Endodermal cell (in vitro differentiated cells): ENCODE measurements at places on chromosomes 12 and 14. TPM values are rescaled to one million over a fixed set of nuclear protein-coding genes. Genes with fewer than 3 reads are reported as not detected.

DNA sequence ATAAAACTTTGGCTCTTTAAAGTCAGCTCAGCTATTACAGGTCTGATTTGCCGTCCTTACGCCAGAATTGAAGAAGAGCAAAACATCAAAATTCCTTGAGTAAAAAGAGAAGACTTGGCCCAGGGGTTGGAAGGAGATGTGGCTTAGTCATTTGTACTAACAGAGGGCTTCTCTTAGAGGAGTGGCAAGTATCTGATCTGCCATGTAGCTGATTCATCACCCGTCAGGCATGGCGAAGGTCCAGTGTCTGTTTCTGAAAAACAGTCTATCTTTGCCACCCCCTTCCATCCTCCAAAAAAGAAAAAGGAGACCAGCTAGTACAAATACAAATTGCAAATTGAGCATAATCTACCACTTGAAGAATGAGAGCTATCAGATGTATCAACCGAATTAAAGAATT lies 91.9 kb downstream of the RAD52 start:
- DNase-seq: no peak
- no peaks in the 10 kb centered on the region for H3K27me3 ChIP-seq
- no peak overlapping the region for H3K27ac ChIP-seq
- H3K4me3 ChIP-seq: no peak overlapping the region
- H3K4me1 ChIP-seq: no peaks in the 10 kb centered on the region

CLEC4D gene
- total RNA-seq: 0.72 TPM in 1 of 3 replicates, not detected in the others

IL31 gene
- total RNA-seq: not detected in 3 replicates

DNA sequence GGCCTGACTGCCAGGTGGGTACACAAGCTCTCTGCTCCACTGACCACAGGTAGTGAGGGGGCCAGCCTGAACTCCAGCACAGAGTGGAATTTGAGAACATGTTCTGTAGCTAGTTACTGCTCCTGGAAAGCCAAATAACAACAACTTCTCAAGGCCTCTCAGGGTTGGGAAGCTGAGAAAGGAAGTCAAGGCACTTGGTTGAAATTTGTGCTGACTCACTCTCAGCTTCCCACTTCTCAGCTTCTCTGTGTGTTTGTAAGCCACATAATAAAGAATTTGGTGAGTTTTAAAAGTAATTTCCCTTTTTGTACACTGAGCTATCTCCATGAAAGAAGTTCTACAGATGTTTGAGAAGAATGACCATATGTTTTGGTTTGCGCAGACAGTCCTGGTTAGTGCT lies 234.9 kb downstream of the KTN1 start:
- no peak for DNase-seq
- no peaks in the 10 kb centered on the region for H3K4me1 ChIP-seq
- no peak overlapping the region for H3K27ac ChIP-seq
- H3K27me3 ChIP-seq: no peaks in the 10 kb centered on the region
- no peak overlapping the region for H3K4me3 ChIP-seq

GRCh38 chr12:122738571-122738970 lies 7.9 kb upstream of the HCAR1 start:
- DNase-seq: no peak
- no peaks in the 10 kb centered on the region for H3K36me3 ChIP-seq
- no peaks in the 10 kb centered on the region for H3K4me1 ChIP-seq
- no peak overlapping the region for H3K4me3 ChIP-seq
- no peak overlapping the region for H3K27ac ChIP-seq

GRCh38 chr12:112182499-112182898 lies 57.1 kb downstream of the TRAFD1 start:
- DNase-seq: no peak
- H3K36me3 ChIP-seq: peaks cover 55% of the 10 kb centered on the region
- no peak overlapping the region for H3K4me3 ChIP-seq
- H3K27me3 ChIP-seq: no peaks in the 10 kb centered on the region
- peak overlapping the region; percentile 89 for H3K27ac ChIP-seq
- H3K4me1 ChIP-seq: no peaks in the 10 kb centered on the region

GRCh38 chr12:89316705-89317139 lies 35.6 kb downstream of the DUSP6 start:
- no peaks in the 10 kb centered on the region for H3K36me3 ChIP-seq
- H3K4me1 ChIP-seq: peaks cover 8% of the 10 kb centered on the region
- no peak overlapping the region for H3K4me3 ChIP-seq
- H3K27ac ChIP-seq: peak overlapping the region; percentile 58
- DNase-seq: no peak

GRCh38 chr12:26719852-26720251 lies 113.1 kb downstream of the ITPR2 start:
- H3K27ac ChIP-seq: no peak overlapping the region
- no peaks in the 10 kb centered on the region for H3K4me1 ChIP-seq
- DNase-seq: no peak
- H3K27me3 ChIP-seq: no peaks in the 10 kb centered on the region
- no peaks in the 10 kb centered on the region for H3K36me3 ChIP-seq
- no peak overlapping the region for H3K4me3 ChIP-seq

GRCh38 chr12:80472911-80473500 lies 29.0 kb downstream of the PTPRQ start:
- DNase-seq: peak; percentile 76
- H3K36me3 ChIP-seq: no peaks in the 10 kb centered on the region
- H3K4me1 ChIP-seq: no peaks in the 10 kb centered on the region
- H3K27ac ChIP-seq: no peak overlapping the region
- H3K4me3 ChIP-seq: no peak overlapping the region

DTX1 gene
- total RNA-seq: 2.6 and 3.3 TPM in 2 replicates

GRCh38 chr14:20683891-20684661 lies at the start of gene RNASE4:
Gene RNASE4 (plus strand): TSS chr14:20684560. CDS start chr14:20699372, 14,812 bp downstream.
- H3K36me3 ChIP-seq: no peaks in the 10 kb centered on the region
- DNase-seq: peak; percentile 92
- H3K27ac ChIP-seq: peak within 1 kb of the TSS; percentile 50
- peak within 1 kb of the TSS; percentile 98 for H3K4me3 ChIP-seq

LHX5 gene
- not detected in 2 replicates for total RNA-seq

DNA sequence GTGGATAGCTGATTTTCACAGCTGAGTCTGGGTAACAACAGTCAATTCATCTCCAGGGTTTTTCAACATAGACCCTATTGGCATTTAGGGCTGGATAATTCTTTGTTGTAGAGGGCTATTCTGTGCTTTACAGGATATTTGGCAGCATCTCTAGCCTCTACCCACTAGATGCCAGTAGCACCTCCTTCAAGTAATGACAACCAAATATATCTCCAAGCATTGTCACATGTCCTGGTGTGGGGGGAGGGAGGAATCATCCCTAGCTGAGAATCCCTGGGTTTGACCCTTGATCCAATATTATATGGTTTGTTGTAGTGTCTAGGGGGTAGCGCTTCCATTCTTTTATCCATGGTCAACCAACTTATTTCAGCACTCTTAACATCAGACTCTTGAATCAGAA lies 157.2 kb downstream of the ANO4 start:
- H3K4me1 ChIP-seq: peaks cover 5% of the 10 kb centered on the region
- H3K27ac ChIP-seq: no peak overlapping the region
- H3K27me3 ChIP-seq: peaks cover 10% of the 10 kb centered on the region
- DNase-seq: peak; percentile 62

DNAJC22 gene
- 1.8 to 2.9 TPM (median 1.9 TPM) in 3 replicates for total RNA-seq

DNA sequence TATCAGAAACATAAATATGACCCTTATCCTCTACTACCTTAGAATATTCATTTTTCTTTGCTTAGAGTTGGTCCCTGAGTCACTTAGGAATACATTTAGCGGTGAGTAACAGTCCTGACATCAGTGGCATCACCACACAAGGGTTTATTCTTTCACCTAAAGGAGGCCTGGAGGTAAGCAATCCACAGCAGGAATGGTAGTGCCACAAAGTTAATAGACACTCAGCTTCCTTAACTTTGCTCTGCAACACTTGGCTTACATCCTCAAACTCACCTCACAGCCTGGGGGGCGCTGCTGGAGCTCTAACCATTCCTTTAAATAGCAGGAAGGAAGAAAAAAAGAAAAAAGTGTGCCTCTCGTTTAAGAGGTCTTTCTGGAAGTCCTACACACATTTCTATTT lies 29.1 kb downstream of the BBOF1 start:
- H3K27me3 ChIP-seq: no peaks in the 10 kb centered on the region
- no peak overlapping the region for H3K4me3 ChIP-seq
- DNase-seq: peak; percentile 72

LMO3 gene
- total RNA-seq: 3.2 and 4.2 TPM in 2 replicates

GRCh38 chr14:90384543-90384911 lies 12.3 kb upstream of the CALM1 start:
- no peaks in the 10 kb centered on the region for H3K36me3 ChIP-seq
- H3K27me3 ChIP-seq: peaks cover 7% of the 10 kb centered on the region
- no peak overlapping the region for H3K27ac ChIP-seq
- no peaks in the 10 kb centered on the region for H3K4me1 ChIP-seq

MANSC4 gene
- not detected in 2 replicates for total RNA-seq

ACVRL1 gene
- total RNA-seq: 0.19 to 1.4 TPM (median 0.64 TPM) in 3 replicates

- H3K4me3 ChIP-seq: no peak overlapping the region
- no peak overlapping the region for H3K27ac ChIP-seq
- H3K27me3 ChIP-seq: no peaks in the 10 kb centered on the region
- DNase-seq: no peak
These were observed 20.1 kb downstream of the NID2 start for GRCh38 chr14:52048641-52049204.

DNA sequence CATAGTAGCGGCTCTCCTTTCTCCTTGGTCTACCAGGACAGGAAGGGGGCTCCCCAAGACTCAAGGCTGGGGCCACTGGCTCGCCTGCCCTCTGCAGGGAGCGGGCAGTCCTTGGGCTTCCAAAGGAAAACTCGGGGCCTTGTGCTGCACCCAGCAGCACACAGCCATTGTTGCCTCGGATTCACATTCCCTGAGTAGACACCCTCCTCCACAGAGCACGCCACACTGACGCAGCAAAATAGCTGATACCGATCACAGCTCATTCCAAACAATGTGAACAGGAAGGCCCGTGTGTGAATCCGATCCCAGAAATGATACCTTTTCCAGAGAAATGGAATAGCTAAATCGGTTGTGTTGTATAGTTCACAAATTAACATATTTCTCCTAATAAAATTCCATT lies 65.1 kb upstream of the DYNC1H1 start:
- H3K4me1 ChIP-seq: no peaks in the 10 kb centered on the region
- no peak overlapping the region for H3K27ac ChIP-seq
- peaks cover 88% of the 10 kb centered on the region for H3K36me3 ChIP-seq

GRCh38 chr14:37678916-37679315 lies 83.5 kb downstream of the TTC6 start:
- no peak overlapping the region for H3K4me3 ChIP-seq
- H3K27me3 ChIP-seq: no peaks in the 10 kb centered on the region
- no peak overlapping the region for H3K27ac ChIP-seq
- H3K36me3 ChIP-seq: no peaks in the 10 kb centered on the region
- H3K4me1 ChIP-seq: no peaks in the 10 kb centered on the region

ADCY6 gene
- 40.1 and 52.8 TPM in 2 replicates for total RNA-seq

GRCh38 chr14:73775339-73776193 lies 61.4 kb upstream of the PNMA1 start:
- H3K36me3 ChIP-seq: no peaks in the 10 kb centered on the region
- DNase-seq: peak; percentile 44
- H3K4me1 ChIP-seq: peaks cover 27% of the 10 kb centered on the region
- no peak overlapping the region for H3K4me3 ChIP-seq
- H3K27me3 ChIP-seq: no peaks in the 10 kb centered on the region

WNT1 gene
- total RNA-seq: not detected in 2 replicates

GRCh38 chr12:127193341-127193740 lies 1073.6 kb upstream of the TMEM132C start:
- DNase-seq: no peak
- no peaks in the 10 kb centered on the region for H3K4me1 ChIP-seq
- H3K4me3 ChIP-seq: no peak overlapping the region

DNA sequence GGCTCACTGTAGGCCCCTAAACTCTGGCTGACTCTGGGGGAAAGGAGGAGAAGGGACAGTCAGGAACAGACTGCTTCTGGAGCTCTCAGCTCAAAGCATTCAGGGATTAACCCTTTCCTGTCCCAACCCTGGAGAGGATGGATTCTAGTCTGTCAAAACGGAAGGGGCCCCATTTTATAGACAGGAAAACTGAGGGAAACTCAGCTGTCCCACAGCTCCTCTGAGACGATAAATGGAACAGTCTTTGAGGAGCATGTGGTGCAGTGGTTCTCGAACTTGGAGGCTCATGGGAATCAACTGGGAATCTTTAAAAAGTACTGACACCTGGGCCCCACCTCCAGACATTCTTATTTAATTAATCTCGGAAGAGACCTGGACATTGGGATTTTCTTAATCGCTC lies 23.7 kb downstream of the SRRM4 start:
- no peak for DNase-seq
- H3K36me3 ChIP-seq: no peaks in the 10 kb centered on the region
- H3K4me3 ChIP-seq: no peak overlapping the region
- H3K4me1 ChIP-seq: peaks cover 12% of the 10 kb centered on the region
- no peak overlapping the region for H3K27ac ChIP-seq
- no peaks in the 10 kb centered on the region for H3K27me3 ChIP-seq

ARL6IP4 gene
- total RNA-seq: 136 and 149 TPM in 2 replicates
